Fibroblast of skin of right quadriceps (primary cell): ENCODE measurements at places on chromosomes 6 and 20.

DNA sequence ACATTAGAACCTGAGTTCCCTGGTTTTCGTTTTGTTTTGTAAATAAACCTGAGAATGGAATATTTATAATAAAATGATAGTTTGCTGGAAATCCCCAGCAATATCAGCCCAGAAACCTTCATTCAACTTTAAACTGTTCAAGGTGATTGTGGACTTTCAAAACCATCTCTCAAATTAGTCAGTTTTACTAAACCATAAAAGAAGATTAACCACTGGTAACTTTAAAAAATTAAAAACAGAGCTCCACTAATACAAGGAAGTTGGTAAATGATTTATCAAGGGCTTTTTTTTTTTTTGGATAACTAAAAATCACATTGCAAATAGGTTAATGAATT is 10.0 kb downstream of the MBOAT1 start:
- DNase-seq: no peak

DNA sequence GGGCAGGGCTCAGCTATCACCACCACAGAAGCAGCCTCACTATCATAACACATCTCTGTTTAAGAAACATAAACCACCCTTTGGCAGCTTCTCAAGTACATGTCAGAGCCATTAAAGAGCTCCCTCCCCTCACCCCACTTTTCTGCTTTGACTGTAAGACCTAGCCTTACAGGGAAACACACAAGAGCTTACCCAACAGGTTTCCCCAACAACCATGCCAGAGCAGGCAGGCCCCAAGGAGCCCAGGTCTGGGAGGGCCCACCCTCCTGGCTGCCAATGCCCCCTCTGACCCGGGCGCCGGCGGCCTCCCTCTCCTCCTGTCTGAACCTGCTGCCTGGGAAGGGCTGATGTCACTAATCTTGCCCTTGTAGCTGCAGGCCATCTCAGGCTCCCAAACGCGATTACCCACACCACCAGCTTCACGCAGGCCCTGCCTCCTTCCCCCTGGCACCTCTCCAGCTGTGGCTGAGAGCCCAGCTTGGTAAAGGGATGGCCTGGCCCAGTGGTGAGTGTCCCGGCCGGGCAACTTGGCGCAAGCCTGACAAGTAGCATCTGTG is 402.0 kb downstream of the MAFB start:
- peak; percentile 38 for DNase-seq

DNA sequence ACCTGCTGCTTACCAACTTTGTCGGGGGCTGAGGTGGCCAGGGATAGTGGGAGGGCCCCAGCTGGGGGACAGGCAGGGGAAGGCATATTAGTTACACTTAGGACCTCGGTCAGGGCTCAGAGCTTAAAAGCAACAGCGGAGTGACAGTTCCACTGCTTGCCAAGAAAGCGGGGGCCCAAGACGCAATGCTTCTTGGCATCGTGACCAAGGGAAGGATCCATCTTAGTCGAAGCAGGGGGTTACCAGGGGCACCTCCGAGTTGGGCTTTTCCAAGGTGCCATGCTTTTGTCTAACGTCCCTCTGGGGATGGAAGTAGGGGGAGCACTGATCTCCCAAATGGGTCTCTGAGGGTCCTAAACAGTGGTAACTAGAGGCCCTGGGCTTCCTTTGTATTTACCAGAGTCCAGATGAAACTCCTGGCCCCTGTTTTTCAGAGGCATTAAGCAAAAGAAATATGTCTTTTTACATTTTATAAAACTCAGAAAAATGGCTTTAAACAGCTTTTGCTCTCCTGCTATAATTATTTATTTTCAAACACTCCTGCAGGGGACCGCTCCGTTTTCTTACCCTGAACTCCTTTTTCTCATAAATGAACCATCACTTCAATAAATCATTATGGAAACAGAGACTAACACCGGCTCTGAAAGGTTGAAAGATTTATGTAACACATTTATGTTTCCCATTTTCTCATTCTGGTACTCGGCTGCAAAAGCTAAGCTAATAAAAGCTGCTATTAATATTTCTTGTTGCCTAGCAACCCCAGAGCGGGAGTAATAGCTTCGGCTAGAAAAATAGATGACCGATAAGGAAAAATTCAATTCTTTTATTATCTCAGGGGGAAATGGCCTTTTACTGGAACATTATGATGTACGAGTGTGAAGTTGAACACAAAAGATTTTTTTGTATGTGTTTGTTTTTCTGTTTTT is 100.4 kb downstream of the TOX2 start:
- DNase-seq: peak; percentile 53

- peak; percentile 48 for DNase-seq
Measured at GRCh38 chr20:62143957-62144825, 622 bp downstream of the SS18L1 start.

- no peak for DNase-seq
Measured at GRCh38 chr6:136503303-136504029, 46.8 kb downstream of the MAP7 start.

DNA sequence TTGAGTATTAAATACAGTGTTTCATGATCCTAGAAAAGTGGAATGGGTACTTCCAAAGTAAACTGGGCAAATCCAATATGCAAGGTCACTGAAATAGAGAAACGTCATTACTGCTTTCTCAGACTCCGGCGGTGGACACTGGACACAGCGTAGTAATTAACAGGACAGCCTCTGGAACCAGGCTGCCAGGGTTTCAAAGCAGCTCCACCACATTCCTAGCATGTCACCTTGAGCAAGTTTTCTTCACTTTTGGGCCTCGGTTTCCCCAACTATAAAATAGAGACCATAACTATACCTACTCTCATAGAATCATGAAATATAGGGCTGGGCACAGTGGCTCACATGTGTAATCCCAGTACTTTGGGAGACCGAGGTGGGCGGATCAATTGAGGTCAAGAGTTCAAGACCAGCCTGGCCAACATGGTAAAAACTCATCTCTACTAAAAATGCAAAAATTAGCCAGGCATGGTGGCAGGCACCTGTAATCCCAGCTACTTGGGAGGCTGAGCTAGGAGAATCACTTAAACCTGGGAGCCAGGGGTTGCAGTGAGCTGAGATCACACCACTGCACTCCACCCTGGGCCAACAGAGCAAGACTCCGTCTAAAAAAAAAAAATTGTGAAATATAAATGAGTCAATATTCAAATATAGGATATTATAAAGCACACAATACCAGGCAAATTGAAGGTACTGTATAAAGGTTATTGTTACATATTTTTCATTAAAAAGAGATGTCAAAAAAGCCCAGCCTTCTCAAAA is 24.9 kb downstream of the ARHGAP18 start:
- no peak for DNase-seq

- DNase-seq: no peak
Measured at GRCh38 chr6:9405825-9406224, 970.5 kb upstream of the SLC35B3 start.

GRCh38 chr20:10826111-10826510 is 152.3 kb upstream of the JAG1 start:
- DNase-seq: no peak

DNA sequence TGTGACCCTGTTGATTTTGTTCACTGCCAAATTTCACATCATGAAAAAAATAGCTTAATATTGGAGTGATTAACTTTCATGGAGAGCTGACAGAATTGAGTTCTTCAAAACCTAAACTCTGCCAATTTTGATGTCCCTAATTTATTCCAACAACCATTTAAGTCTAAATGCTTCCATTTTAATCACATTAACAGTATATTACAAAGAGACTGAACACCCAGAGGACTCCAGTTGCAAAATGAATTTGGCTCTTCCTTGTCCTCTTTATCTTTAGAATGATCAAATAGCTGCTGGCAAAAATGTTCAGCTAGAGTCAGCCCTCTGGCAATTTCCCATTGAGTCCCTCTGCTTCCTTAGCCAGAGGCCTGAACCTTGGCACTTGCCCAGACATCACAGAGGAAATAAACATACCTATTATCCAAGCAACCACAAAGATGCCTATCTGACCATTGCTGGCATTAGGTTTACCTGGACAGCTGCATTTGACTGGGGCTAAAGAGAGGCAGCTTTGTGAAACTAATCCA is 299.0 kb upstream of the STXBP5 start:
- DNase-seq: peak; percentile 68

DNA sequence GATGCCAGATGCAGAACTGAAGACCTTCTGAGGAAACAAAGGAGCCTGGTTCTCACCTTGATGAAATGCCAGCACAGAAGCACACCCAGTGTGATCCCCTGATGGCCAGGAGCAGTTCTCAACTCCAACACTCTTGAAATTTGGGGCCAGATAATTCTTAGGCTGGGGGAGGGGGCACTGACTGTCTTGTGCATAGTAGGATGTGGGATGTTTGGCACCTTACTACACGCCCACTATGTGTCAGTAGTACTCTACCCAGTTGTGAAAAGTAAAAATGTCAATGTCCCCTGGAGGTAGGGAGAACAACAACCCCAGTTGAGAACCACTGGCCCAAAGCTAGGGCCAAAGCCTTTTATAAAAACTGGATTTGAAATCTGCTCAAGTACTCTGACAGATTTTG is 398.3 kb upstream of the ARID1B start:
- no peak for DNase-seq

DNA sequence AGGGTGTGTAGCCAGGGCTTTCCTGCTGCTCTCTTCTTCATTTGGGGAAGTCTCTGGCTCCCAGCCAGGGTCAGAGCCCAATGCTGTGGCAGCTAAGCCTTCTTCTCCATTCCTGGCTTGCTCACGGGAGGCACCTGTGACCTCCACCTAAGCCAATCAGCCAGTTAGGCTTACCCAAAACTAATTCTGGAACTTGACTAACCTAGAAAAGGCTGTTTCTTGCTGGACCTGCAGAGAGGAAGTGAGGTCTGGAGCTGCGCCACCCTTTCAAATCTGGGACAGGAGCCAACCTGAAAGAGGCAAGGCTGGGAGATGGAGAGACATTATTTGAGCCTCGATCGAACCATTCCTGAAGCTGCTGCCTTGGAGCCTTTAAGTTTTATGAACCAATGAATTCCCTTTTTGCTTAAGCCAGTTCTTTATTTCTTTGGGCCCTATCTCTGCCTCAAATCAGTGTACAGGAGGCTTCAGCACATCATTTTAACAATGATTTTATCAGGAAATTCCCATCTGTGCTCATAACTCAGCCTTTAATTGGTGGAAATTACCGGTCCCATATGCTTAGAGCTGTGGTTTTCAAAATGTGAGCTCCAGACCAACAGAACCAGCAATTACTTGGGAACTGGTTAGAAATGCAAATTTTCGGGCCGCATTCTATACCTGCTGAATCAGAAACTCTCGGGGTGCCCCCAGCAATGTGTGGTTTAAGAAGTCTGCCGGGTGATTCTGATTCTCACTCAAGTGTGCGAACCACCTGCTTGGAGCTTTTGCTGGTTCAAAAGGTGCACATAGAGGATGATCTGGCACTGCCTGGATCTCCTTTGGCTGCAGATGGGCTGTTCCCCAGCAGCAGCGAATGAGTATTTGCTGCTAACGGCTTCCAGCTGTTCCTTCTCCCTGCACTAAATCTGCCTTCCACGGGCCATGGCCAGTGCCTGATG is 97.4 kb upstream of the RNF24 start:
- peak; percentile 60 for DNase-seq
